H4 (cell line): ENCODE measurements at places on chromosomes 12 and 14. TPM values are rescaled to one million over a fixed set of nuclear protein-coding genes. Genes with fewer than 3 reads are reported as not detected.

GRCh38 chr12:102993537-102993936 is 36.1 kb downstream of the ASCL1 start:
- no peak for DNase-seq

EML1 gene
- 18.3 and 18.5 TPM in 2 replicates for total RNA-seq

DNA sequence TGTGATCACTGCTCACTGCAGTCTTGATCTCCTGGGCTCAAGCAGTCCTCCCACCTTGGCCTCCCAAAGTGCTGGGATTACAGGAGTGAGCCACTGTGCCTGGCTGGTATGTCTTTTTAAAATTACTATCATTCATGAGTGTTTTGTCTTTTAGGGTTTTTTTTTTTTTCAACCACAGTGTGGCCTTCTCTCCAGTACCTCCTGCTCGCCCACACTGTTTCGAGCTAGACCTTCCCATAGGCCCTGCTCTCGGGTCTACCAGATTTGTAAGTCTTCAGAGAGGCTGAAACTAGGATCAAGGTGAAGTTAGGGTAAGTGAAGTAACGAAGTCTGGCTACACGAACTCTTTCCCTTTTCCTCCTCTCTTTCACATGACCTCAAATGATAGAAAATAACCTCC is 1.5 kb downstream of the BIN2 start:
- DNase-seq: no peak

DNA sequence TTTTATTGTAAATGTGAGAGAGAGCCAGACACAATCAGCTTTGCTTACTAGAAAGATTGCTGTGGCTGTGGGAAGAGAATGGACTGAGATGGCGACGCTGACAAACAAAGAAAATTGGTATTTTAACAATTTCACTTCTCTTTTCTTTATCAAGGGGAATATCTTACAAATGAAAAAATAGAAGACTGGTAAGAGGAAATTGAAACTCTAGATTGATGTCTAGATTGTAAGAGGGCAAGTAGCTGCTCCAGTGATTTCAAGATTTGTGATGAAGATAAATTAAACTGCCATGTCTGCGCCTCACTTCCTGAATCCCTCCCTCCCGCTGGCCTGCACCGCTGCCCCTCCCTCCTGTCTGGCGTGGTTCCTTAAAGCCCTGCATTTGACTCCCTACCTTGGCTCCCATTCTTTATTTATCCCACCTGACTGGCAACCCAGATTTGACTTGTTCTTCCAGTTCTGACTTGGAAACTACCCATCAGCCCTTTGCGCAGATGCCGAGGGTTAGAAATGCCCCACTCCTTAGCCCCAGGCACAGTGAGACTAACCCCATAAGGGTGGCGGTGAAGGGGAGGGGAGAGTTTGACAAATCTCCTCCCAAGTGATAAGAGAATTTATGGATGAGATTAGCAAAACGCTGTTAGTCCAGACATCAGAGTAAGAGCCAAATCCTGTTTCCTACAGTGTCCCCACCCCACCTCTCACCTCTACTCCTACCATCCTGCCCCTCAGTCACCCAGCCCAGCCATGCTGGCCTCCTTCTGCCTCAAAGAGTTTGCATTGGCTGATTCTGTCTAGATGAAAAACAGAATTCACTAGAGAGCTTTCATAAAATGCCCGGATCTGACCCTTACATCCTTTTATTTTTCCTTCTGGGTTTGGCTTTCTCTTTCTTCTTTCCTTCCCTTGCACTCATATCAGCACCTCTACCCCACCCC is 125.3 kb upstream of the ATF7IP start:
- no peak for DNase-seq

ADSS1 gene
- 3.7 and 4.0 TPM in 2 replicates for total RNA-seq

DNA sequence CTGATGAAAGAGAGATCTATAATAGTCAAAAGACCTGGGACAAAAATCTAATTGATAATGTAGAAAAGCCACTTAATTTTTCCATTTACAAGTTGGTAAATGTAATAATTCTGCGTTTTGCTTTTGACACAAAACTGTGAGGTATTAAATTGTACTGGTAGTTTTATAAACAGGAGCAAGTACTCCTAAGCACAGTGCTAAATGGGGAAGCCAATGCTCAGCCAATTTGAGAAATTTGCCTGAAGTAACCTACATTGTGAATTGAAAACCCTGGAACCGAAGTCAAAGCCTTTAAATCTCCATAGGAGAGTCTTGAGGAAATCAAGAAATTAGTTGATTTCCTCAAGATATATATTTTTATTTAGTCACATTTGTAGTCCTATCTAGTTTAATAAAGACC is 152.8 kb downstream of the SLCO1B3 start:
- no peak for DNase-seq

- DNase-seq: no peak
Measured at GRCh38 chr12:93663006-93663728, 14.0 kb upstream of the CRADD start.

PRH2 gene
- not detected in 2 replicates for total RNA-seq

NTN4 gene
- 16.3 and 19.4 TPM in 2 replicates for total RNA-seq

- no peak for DNase-seq
Measured at GRCh38 chr14:21226467-21226866, 42.8 kb downstream of the HNRNPC start.

- DNase-seq: no peak
Measured at GRCh38 chr12:89891933-89892332, 183.3 kb upstream of the ATP2B1 start.

TAS2R7 gene
- not detected in 2 replicates for total RNA-seq

DNA sequence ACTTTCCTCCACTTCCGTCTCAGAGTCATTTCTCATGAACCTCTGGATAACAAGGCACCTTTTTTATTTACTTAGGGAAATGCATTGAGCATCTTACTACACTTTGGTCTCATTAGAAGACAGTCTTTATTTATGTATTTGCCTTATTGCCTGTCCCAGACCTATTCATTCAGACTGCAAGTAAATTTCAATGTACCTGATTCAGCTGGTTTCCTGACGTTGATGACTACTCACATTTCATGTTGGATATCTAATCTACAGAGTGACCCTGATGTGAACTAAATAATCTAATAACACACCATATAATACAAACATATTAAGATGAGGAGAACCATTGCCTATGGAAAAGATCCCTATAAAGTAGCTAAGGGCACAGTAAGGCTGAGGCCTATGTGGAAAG is 267.7 kb downstream of the SLC6A15 start:
- no peak for DNase-seq

DNA sequence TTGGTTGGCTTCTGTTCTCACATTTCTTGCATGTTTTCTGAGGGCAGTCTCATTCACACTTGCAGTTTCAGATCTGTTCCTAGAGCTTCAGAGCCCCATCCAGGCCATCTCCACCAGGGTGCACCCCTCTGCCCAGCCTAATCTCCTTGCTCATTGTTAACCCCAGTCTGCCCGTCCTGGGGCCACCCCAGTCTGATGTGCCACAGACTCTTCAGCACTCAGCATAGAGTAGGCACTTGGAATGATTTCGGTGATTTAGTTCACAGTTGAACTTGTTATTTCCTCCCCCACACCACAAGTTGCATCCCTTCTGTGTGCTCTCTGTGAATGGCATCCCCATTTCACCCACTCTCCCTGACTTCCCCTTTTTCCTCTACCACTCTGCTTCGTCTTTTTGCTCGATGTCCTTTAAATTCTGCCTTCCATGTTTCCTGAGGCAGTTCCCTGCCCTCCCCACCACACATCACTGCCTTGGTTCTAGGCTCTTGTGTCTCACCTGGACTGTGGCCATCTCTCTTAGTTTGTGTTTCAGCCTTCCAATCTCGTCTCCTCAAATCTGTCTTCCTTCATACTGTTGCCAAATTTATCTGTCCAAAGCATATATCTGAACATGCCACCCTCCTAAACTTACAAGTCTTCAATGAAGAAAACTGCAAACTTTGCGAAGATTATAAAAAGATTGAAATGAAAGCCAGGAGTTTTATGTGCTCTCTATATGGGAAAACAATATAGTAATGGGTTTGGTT is 41.5 kb downstream of the ANO6 start:
- no peak for DNase-seq

SALL2 gene
- 0.06 and 0.75 TPM in 2 replicates for total RNA-seq

WDHD1 gene
- total RNA-seq: 18.6 and 19.5 TPM in 2 replicates

GRCh38 chr14:33315721-33316120 is 377.0 kb downstream of the NPAS3 start:
- DNase-seq: no peak

VSX2 gene
- total RNA-seq: not detected in 2 replicates

DNA sequence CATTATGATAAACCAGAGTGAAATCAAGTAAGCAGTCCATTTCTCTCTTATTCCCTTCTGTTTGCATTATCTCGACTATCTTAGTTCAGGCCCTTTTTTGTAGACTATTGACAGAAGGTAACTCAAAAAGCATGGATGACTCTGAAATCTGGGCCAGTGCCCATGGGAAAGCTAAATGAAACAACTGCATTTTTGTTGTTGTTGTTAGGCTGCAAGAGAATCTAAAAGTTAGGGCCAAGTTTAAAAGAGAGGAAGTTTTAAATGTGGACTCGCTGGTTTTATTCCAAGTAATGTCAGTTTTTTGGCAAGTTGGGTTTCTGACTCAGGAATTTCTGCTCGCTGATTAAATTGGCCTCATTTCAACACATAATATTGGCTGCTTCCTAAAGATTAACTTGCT is 201.1 kb downstream of the PIK3C2G start:
- no peak for DNase-seq

DNA sequence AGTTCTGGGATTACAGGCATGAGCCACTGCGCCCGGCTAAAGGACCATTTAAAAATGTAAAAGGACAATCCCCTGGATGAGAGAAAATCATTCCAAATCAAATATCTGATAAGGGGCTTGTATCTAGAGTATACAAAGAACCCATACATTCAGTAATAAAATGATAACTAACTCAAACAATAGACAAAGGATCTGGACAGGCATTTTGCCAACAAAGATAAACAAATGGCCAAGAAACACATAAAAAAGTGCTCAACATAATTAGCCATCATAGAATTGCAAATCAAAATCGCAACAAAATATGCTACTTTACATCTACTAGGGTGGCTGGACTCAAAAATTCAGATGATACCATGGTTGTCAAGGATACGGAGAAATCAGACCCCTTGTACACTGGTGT is 8.5 kb upstream of the BICD1 start:
- DNase-seq: no peak

GRCh38 chr12:103657331-103657730 is 70.3 kb downstream of the STAB2 start:
- peak; percentile 24 for DNase-seq

DNA sequence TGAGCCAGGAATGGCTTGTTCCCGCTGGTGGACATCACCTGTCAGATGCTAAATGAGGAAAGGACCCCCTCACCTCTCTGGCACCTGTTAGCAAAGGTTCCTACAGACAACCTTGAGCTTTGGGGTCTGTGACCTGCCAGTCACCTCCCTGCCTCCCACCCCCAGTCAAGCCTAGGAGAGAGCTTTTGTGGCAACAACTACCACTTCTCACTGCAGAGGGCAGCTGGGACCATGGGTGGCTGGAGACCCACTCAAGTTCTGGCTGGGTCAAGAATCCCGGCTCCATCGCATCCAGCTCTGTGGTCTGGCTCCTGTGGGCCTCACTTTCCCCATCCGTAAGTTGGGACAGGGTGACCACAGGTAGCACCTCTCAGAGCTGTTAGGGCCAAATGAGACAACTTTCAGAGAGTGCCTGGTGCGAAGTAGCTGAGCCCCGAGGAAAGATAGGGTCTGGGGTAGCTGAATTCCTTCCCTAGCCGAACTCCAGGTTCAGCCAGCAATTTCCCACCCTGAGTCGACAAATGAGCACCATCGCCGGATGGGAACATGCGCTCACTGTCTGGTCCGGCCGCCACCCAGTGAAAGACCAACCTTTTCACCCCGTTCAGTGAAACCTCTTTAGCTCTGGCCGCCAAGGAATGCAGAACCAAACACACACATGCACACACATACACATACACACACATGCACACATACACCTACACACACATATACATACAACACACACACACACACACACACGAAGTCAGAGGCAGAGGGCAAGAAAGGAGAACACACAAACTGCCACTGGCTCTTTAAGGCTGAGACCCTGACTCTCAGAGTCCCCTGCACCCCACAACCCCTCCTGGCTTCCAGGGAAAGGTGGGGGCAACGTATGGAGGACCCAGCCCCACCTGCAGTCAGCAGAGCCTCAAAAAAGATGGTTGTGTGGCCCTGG is 1.9 kb downstream of the TMEM119 start:
- DNase-seq: no peak
